Pancreas (tissue), 10 donors: ENCODE measurements at places on chromosomes 11 and 22. TPM values are rescaled to one million over a fixed set of nuclear protein-coding genes. Genes with fewer than 3 reads are reported as not detected.

LAYN gene
- 0.44 TPM for total RNA-seq

API5 gene
- 46.6 TPM for total RNA-seq

SCUBE1 gene
- total RNA-seq, result 0.17 TPM

YAP1 gene
- total RNA-seq, result 26.1 TPM

MRGPRX3 gene
- not detected for total RNA-seq

KCTD14 gene
- total RNA-seq, result 13.1 TPM

ZNF280A gene
- not detected for total RNA-seq

PHETA2 gene
- total RNA-seq, result 9.8 TPM

MGAT3 gene
- total RNA-seq, result 4.2 TPM

CELSR1 gene
- 0.75 TPM for total RNA-seq

CREB3L1 gene
- total RNA-seq, result 57.8 TPM

SULT4A1 gene
- total RNA-seq, result 0.25 TPM

SPI1 gene
- 2.5 TPM for total RNA-seq

BUD13 gene
- 8.5 TPM for total RNA-seq

DDTL gene
- 4.1 TPM for total RNA-seq

TRPM5 gene
- 0.51 TPM for total RNA-seq

MACROD1 gene
- 27.5 TPM for total RNA-seq

CHADL gene
- 1.2 TPM for total RNA-seq

F2 gene
- total RNA-seq, result not detected

ELF5 gene
- total RNA-seq, result not detected

PACSIN2 gene
- total RNA-seq, result 65.2 TPM
